ENCODE measurements at places on chromosomes 11 and 22. TPM values are rescaled to one million over a fixed set of nuclear protein-coding genes. Genes with fewer than 3 reads are reported as not detected.

MMP12 gene
- 0.61 TPM for polyA plus RNA-seq

CASP1 gene
- polyA plus RNA-seq, result 6.1 TPM

MMP1 gene
- polyA plus RNA-seq, result 0.21 TPM

TYMP gene
- polyA plus RNA-seq, result 25.9 TPM

ROM1 gene
- 9.0 TPM for polyA plus RNA-seq

LRP4 gene
- 7.8 TPM for polyA plus RNA-seq

CASP5 gene
- 0.37 TPM for polyA plus RNA-seq

TRIM22 gene
- polyA plus RNA-seq, result 25.0 TPM

IL18 gene
- polyA plus RNA-seq, result 7.4 TPM

ADSL gene
- 72.4 TPM for polyA plus RNA-seq

CDC42BPG gene
- 5.3 TPM for polyA plus RNA-seq

SLC22A6 gene
- not detected for polyA plus RNA-seq

TYR gene
- polyA plus RNA-seq, result 0.24 TPM
